ENCODE measurements at places on chromosomes 7 and 10.

GRCh38 chr10:119917777-119918176 is 25.2 kb downstream of the SEC23IP start:
- DNase-seq: no peak

DNA sequence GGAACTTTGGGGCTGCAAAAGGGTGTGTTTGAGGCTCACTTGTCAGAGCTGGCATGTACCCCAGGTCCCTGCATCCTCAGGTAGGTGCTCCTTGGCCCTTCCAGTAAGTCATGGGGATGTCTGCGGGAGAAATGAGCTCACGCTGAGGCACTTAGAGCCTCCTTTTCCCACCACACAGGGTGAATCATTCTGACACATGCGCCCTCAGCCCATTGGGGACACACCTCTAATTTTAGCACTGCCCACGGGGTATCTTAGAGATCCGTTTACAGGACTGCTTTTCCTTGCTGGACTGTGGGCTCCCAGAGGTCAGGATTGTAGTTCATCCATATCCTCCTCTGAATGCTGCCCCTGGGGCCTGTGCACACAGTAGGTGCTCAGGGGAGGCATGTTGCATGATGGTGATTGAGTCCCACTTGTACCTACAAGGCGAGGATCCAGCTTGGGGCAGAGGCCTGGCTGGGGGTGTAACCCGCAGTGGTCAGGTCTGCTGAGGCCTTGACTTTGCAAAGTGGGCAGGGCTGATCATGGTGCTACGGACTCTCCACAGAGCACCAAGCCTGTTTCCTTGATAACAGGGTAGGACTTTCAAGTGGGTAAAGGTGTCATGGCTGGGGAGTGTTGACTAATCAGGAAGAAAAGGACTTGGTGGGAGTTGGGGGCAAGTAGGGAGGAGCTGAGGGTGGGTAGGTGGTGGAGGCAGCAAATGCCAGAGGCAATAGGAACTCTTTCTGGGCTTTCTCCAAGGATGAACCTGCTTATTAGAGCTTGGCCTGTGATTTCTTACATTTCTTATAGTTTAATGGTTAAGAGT is 5.8 kb downstream of the TSPAN15 start:
- no peak for DNase-seq

- DNase-seq: no peak
Observed at GRCh38 chr7:77520261-77520660, 16.8 kb upstream of the PTPN12 start.

- DNase-seq: no peak
Observed at GRCh38 chr7:66905278-66905677, 15.7 kb upstream of the TMEM248 start.

DNA sequence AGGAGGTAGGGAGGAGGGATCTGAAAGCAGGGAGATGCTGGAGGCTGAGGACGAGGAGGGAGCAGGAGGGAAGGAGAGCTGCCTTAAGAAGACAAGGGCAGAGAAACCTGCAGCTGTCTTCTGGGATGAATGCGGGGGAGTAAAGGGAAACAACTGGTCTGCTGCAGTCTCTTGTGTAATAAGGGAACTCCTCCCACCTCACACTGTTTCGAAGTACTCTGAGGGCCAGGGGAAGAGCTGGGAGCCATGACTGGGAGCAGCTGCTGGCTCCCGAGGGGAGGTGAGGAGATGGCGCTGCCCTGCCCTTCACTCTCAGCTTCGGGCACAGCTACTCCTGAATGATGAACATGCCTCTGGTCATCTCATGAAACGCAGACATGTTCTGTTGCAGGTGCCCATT is 65.1 kb downstream of the CLEC2L start:
- no peak for DNase-seq

DNA sequence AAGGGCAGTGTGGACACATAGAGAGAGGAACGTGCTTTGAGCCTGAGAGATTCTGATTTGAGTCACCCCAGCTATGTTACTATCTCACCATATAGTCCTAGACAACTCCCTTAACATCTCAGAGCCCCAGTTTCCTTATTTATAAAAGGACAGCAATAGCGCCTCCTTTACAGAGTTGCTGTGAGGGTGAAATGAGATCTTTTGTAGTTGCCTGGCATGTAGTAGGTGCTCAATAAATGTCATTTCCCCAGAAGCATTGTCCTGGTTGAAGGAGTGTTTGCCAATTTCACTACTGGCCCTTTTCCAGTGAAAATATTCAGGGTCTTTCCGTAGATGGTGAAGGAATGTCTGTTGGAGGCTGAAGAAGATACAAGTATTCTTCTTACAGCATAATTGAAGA is 51.3 kb upstream of the FAM180A start:
- DNase-seq: no peak
